ENCODE measurements at places on chromosomes 5 and 9.

- no peak for DNase-seq
Measured at GRCh38 chr5:91283899-91284298, 99.2 kb downstream of the ARRDC3 start.

DNA sequence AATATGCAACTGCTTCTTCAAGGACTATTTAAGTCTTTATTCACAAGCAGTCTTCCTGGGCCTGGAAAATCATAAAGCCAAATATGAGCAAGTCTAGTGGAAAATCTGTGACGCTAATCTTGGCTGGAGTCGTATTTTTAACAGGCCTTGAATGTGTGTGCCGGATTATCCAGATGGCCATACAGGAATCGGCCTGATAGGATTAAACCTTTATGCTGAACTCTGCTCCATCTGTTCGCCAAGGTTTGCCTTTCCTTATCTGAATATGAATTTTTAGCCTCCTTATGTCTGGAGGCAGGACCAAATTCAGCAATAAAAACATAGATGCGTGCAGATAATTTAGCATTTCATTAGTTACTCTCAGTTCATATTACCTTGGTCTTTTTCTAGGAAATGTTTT, 294.5 kb downstream of the EBF1 start:
- DNase-seq = no peak

DNA sequence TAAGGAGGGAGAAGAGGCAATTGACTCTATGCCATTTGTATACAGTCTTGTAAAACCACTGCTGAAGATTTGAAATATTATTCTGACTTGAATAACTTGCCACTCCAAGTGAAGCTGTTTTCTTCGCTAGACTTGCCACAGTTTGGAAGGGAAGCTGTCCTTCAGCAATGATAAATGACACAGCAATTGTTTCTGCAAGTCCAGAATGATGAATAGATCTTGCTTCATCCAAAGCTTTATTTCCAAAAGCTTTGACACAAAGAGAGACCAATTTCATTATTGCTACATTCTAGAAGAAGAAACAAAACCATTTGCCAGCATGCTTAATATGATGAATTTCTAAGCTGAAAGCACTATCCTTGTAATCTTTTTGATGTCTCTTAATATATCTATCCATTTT, 73.7 kb downstream of the ZNF366 start:
- no peak for DNase-seq

GRCh38 chr5:67209141-67209771, 12.7 kb upstream of the CD180 start:
- peak; percentile 44 for DNase-seq

GRCh38 chr5:38793099-38793498, 52.7 kb upstream of the OSMR start:
- no peak for DNase-seq

DNA sequence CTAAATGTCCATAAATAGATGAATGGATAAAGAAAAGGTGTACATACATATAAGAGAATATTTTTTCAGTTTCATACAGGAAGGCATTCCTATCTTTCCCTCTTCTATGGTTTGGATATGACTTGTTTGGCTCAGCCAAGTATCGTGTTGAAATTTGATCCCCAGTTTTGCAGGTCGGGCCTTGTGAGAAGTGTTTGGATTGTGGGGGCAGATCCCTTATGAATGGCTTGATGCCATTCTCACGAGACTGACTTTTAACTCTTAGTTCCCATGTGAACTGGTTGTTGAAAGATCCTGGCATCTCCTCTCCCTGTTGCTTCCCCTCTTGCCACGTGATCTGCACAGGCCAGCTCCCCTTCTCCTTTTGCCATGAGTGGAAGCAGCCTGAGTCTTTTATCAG, 421.1 kb upstream of the FTMT start:
- DNase-seq = no peak

- DNase-seq = no peak
Measured at GRCh38 chr5:149423794-149424268, 44.7 kb upstream of the IL17B start.

DNA sequence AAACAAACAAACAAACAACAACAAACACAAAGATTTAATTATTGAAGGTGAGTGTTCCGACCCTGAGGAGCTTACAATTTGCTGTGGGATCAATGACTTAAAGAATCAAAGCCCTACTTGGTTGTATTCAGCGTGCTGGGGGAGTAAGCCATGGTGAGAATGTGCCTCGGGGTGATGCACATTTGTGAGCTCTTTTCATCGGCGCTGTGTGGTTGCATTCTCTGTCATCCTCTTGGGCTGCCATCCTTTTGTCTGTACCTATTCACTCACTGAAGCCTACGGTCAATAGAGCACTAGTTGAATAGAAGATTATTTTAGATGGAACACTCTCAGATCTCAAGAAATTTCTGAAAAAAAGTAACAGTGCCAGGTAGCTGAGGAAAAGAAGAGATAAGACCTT, 203.9 kb downstream of the CTNND2 start:
- no peak for DNase-seq

DNA sequence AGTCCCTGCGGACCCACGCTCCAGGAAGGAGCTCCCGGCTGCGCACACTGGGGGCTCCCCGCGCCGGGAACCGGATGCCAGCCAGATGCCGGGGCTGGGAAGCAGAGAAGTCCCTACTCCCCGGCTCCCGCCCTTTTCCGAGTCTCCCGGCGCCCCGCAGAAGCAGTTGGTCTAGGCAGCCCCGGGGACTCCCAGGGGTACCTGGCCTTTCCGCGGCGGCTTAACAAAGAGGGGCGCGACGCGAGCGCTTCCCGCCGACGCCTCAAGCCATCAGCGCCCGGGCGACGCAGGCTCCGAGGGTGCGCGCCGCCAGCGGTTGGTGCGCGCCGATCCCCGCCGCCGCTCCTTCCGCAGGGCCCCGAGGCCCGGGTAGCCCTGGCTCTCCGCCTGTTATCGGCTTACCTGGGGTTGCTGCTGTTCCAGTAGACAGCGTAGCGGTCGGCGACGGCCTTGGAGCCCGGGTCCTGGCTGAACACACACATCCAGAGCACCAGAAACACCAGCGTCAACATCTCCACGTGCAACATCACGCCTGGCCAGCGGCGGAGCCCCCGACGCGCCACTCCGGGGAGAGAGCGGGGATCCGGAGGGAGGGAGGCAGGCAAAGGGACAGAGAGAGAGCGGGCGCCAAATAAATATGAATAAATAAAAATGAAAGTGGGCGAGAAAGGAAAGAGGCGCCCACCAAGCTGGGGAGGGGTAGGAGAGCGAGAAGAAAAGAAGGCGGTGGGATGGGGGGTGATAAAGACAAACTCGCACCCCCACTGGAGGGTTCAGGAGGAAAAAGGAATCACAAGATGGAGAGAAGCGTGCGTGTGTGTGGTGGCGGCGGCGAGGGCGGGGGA, 428 bp downstream of the EFNA5 start:
- DNase-seq = no peak

DNA sequence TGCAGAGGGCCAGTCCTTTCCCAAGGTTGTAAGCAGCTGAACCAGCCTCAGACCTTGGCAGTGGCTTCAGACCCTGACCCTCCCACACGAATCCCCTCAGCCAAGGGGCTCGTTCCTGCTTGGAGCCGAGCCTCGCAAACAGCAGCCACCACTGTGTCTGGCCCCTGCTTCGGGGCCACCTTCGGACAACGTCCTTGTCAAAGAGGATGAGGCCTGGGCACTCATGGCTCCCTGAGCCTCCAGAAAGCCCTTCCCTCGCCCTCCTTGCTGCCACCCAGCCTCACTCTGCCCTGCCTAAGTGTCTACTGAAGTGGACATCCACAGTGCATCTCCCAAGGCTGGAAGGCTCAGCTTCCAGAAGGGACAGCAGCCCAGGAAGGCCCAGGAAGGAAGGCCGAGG, 161.7 kb downstream of the OLFM1 start:
- no peak for DNase-seq

- no peak for DNase-seq
Measured at GRCh38 chr5:65695896-65696295, 26.0 kb downstream of the SGTB start.

GRCh38 chr9:102506406-102506805, 488.7 kb upstream of the CYLC2 start:
- no peak for DNase-seq

- no peak for DNase-seq
Measured at GRCh38 chr9:27963836-27964235, 390.6 kb upstream of the C9orf72 start.

GRCh38 chr5:100643473-100643872, 108.3 kb downstream of the FAM174A start:
- no peak for DNase-seq

- DNase-seq = no peak
Measured at GRCh38 chr9:89096807-89097206, 81.8 kb downstream of the SHC3 start.

GRCh38 chr9:134880484-134881312, at the start of gene FCN2:
Gene FCN2, plus strand, starts transcription at chr9:134880810. Its CDS starts 12 bp downstream, at chr9:134880822.
- DNase-seq = no peak

DNA sequence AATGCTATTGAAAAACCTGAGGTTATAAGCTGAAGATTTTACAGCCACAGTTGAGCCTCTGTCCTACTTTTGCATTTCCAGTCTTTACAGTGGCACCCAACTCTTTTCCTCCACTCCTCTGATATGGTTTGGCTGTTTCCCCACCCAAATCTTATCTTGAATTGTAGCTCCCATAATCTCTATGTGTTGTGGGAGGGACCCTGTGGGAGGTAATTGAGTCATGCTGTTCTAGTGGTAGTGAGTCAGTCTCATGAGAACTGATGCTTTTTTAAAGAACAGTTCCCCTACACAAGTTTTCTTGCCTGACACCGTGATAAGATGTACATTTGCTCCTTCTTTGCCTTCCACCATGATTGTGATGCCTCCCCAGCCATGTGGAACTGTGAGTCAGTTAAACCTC, 646.1 kb upstream of the SEMA6A start:
- DNase-seq = no peak

GRCh38 chr5:95922798-95923197, 38.9 kb downstream of the ELL2 start:
- DNase-seq = no peak

DNA sequence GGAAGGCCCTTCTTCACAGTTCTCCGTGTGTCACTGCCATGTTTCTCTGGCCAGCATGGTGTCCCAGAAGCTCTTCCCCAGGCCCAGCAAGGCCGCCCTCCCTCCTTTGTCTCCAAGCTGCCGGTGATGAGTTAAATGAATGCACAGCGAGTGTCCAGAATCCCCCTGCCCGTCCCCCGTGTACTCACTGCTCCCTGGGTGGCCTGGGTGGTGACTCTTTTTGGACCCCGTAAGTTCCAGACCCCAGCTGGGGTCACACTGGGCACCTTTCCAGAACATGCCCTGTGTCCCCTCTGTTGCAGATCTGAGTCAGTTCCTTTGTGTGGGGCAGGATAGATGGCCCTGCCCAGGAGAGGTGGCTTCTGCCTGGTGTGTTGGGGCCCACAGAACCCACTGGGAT, 95.0 kb downstream of the MRPL36 start:
- no peak for DNase-seq
